ENCODE measurements at places on chromosomes 3 and 15. TPM values are rescaled to one million over a fixed set of nuclear protein-coding genes. Genes with fewer than 3 reads are reported as not detected.

TMC3 gene
- total RNA-seq = not detected

- DNase-seq = no peak
These were observed 44.9 kb upstream of the CHRNB4 start for GRCh38 chr15:78685925-78686324.

DNA sequence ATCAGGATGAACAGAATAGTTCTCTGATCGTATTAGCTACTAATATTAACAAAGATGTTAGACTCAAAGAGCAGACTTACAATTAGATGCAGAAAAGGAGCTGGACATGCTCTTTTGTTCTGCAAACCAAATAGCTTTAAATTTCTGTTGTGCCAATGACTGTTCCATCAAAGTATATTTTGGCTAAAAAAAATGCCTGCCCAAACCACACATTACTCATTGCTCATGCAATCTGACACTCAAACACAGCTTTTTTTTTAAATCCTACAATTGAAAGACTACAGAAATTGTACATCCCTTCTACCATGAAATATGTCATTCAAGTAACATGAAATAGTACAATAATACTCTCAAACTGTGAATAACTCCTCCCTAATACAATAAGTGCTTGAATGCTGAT, 48.6 kb downstream of the SHOX2 start:
- no peak for DNase-seq

DNA sequence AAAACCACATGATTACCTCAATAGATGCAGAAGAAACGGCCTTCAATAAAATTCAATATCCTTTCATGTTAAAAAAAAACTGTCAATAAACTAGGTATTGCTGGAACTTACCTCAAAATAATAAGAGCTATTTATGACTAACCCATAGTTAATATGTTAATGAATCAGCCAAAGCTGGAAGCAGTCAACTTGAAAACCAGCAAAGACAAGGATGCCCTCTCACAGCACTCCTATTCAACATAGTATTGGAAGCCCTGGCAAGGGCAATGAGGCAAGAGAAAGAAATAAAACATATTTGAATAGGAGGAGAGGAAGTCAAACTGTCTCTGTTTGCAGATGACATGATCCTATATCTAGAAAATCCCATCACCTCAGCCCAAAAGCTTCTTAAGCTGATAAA, 456.1 kb downstream of the OCA2 start:
- no peak for DNase-seq

GRCh38 chr3:168362661-168363247, 267.0 kb upstream of the GOLIM4 start:
- no peak for DNase-seq

All from fibroblast of lung (primary cell).